ENCODE measurements at places on chromosomes 3 and 15. TPM values are rescaled to one million over a fixed set of nuclear protein-coding genes. Genes with fewer than 3 reads are reported as not detected.

The CCR3 gene
- not detected for total RNA-seq

The FNDC3B gene
- 118 TPM for total RNA-seq

The IMPG2 gene
- 0.33 TPM for total RNA-seq

The OSTN gene
- total RNA-seq: not detected

The RPUSD3 gene
- 49.7 TPM for total RNA-seq

The EFHB gene
- total RNA-seq: 1.3 TPM

The NIT2 gene
- 38.3 TPM for total RNA-seq

The NANOGP8 gene
- 2.0 TPM for total RNA-seq

The WDR73 gene
- total RNA-seq: 41.5 TPM

The BFSP2 gene
- not detected for total RNA-seq

The ZNF860 gene
- 1.6 TPM for total RNA-seq

The HHLA2 gene
- total RNA-seq: not detected

The TOPBP1 gene
- 29.8 TPM for total RNA-seq

The PPP2R3A gene
- 11.0 TPM for total RNA-seq

The OR5H14 gene
- not detected for total RNA-seq

The EFCAB12 gene
- 0.67 TPM for total RNA-seq

The CLDN16 gene
- 3.3 TPM for total RNA-seq

The GRM7 gene
- 0.81 TPM for total RNA-seq

The ARNT2 gene
- total RNA-seq: 9.4 TPM

The GOLGA8H gene
- total RNA-seq: 3.1 TPM

The KCNMB3 gene
- 4.4 TPM for total RNA-seq

The PROS1 gene
- total RNA-seq: 50.5 TPM

The TERC gene
- 83.6 TPM for total RNA-seq

The CNBP gene
- total RNA-seq: 390 TPM

The MUSTN1 gene
- total RNA-seq: 7.0 TPM

The NR2F2 gene
- total RNA-seq: 18.9 TPM

The GOLGA8S gene
- 1.9 TPM for total RNA-seq

The VIPR1 gene
- total RNA-seq: 117 TPM

The CLDN18 gene
- total RNA-seq: not detected

The GPR62 gene
- total RNA-seq: 1.8 TPM

The TF gene
- 4.2 TPM for total RNA-seq

The HHATL gene
- total RNA-seq: 16.5 TPM

The C2CD4A gene
- total RNA-seq: 0.25 TPM

The SNTN gene
- total RNA-seq: not detected

The EPHB3 gene
- 0.46 TPM for total RNA-seq

The P2RY14 gene
- total RNA-seq: 1.8 TPM

The WDR72 gene
- total RNA-seq: 93.5 TPM

The MYO5C gene
- 85.3 TPM for total RNA-seq

The ZNF80 gene
- not detected for total RNA-seq

The LRRC2 gene
- total RNA-seq: 32.6 TPM

The CRELD1 gene
- 57.3 TPM for total RNA-seq

The FGD5 gene
- 20.8 TPM for total RNA-seq

The LRRN1 gene
- total RNA-seq: 29.2 TPM

The SH2D7 gene
- total RNA-seq: not detected

The NR1I2 gene
- 0.67 TPM for total RNA-seq

The SLC15A2 gene
- total RNA-seq: 8.7 TPM

The TNFSF10 gene
- total RNA-seq: 24.4 TPM

The ARPP21 gene
- not detected for total RNA-seq

The MCF2L2 gene
- total RNA-seq: 0.49 TPM

The TMC3 gene
- 0.33 TPM for total RNA-seq

The PP2D1 gene
- total RNA-seq: not detected

The SLC35G2 gene
- 12.6 TPM for total RNA-seq

The IL17RC gene
- 69.6 TPM for total RNA-seq

The NEDD4 gene
- total RNA-seq: 20.2 TPM

The ZIC1 gene
- total RNA-seq: not detected

The B4GALT4 gene
- 19.2 TPM for total RNA-seq

The AGBL1 gene
- total RNA-seq: not detected

The CA12 gene
- total RNA-seq: 4.7 TPM

The KCNAB1 gene
- 25.6 TPM for total RNA-seq

All from thyroid gland (tissue), 4 donors.